ENCODE measurements at places on chromosomes 6 and 20.

DNA sequence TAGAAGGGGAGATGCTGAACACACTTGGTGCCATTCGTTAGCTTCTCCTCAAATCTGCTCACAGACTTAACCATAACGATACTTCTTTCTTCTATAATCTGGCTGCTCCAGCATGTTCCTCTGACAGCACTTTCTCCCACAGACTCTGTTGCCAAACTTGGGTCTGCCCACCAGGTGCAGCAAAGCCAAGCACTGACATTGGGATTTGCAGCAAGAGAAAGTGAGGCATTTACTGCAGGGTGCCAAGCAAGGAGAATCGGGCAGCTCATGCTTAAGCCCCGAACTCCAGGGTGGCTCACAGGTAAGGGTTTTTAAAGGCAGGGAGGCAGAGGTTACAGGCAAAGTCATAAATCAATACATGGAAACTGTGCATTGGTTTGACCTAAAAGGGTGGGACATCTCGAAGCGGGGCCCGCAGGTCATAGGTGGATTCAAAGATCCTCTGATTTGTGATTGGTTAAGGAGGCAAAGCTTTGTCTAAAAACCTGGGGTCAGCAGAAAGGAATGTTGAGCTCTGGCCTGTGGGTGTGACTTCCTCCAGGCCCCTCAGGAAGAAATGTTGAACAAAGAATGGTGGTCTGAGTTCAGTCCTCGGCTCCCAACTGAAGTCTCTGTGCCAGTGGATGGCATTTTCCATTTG lies 25.1 kb upstream of the PNPLA1 start:
- DNase-seq, result no peak

- peak; percentile 68 for DNase-seq
These were observed 78.4 kb downstream of the AHI1 start for GRCh38 chr6:135419162-135419561.

- peak; percentile 66 for DNase-seq
These were observed 52.6 kb downstream of the FIG4 start for GRCh38 chr6:109743739-109744138.

GRCh38 chr20:63536241-63536977 lies 767 bp downstream of the PTK6 start:
- DNase-seq, result peak; percentile 39

DNA sequence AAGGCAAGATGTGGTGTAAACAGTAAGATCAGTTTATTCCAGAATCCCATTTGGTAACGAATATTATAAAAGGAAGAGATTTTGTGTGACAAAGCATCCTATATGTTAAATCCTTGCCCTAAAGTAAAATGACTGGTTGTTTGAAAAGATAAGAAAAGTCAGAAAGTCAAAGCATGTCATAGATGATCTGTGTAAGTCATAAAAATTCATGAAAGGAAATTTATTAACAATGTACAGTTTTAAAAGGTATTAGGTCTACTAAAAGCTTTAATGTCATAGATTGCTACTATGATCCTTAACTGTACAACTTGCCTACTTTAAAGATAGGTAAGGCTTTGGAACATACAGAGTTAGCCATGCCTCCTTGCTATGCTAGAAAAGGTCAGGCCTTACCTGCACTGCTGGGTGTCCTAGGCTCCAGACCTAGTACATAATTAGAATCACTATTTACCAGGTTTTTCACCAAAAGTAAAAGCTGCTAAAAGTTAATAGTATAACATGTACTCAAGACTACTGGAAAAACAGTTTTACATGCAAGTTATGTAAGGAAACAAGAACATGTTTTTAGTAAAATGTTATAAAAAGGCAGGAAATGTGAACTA lies 1090.1 kb upstream of the ADGRB3 start:
- no peak for DNase-seq

DNA sequence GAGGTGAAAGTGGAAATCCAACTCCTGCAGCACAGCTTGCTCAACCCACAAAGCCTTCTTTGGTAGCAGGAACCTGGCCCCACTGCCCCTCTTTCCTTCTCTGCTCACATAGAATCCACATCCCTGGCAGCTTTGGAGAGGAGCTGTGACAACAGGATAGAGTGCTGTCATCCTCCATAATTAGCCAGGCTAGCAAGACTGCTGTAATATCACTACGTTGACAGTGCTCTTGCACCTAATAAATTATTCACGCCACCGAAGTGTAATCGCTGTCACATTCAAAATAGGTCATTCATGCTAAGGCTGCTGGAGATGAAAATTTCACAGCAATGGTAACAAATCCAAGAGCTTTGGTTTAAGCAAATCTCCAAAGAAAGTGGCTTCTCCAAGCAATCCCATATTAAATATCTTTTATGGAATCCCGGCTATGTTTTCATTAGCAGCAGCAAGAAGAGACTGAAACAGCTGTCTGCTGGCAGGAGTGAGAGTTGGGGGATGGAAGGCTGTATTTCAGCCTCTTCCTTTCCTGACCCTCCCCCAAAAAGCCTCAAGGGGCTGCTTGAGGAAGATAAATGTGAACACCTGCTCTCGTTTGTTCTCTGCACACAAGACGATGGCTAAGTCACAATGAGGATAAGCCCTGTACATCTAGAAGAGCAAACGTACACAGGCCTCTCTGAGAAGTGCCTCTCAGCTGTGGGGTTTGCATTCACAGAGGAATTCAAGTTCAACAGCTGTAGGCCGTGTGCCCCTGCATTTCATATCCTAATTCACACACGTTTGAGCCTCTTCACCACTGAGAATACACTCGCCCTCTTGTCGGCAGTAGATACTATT lies 16.5 kb downstream of the RIPOR2 start:
- no peak for DNase-seq

DNA sequence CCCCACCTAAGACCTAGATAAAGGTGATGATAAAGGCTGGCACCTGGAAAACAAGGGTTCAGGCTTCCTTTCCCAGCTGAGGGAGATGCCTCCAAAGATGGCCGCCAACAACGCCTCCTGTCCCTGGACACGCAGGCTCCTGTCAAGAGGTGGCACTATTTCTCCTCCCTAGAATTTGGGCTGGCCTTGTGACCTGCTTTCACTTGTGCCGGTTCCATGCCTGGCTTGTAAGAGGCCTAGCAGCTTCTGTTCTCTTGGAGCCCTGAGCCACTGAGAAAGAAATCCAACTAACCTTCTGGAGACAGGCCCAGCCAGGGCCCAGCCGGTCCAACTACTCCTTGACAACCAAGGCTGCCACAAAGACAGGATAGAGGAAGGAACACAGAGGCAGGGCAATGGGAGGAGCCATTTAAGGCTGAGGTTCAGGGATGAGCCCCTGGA lies 60.2 kb upstream of the RALY start:
- peak; percentile 76 for DNase-seq

GRCh38 chr20:6704132-6704861 lies 63.2 kb upstream of the BMP2 start:
- peak; percentile 64 for DNase-seq

DNA sequence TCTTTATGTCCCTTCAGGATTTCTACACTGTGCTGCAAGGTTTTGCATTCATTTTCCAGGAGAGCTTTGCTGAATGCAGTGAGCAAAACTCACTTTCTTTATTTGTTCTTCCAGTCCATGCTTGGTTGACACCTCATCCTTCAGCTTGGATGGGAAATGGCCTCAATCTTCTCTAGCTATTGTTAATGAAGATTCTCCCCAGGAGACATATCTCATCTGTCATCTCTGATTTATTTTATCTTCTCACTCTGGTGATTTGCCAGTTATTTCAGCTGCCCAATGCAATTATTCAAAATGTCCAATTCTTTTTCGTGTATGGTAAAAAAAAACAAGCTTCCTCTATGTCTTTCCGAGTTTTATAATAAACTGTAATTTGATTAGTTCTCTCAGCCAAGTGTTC lies 77.9 kb upstream of the PAK5 start:
- no peak for DNase-seq

- no peak for DNase-seq
These were observed 2.7 kb downstream of the SLC32A1 start for GRCh38 chr20:38726804-38727606.

GRCh38 chr20:8862092-8862491 lies 206.8 kb upstream of the PLCB4 start:
- DNase-seq, result no peak

DNA sequence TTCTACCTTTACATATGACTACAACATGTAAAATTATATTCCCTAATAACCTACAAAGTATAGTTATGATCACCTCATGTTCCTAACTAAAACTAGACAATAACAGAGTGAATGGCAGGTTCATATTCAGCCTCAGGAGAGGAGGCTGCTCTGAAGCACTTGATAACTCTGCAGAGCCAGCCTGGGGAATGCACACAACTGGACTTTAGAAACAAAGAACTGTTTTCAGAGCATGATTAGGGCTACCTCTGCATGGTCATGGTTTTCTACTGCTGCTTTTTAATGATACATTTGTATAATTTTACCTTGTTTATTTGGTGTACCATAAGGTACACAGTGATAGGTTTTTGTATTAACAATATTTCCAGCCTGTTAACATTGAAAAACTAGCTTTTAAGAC lies 50.3 kb downstream of the TRPC4AP start:
- DNase-seq, result no peak

GRCh38 chr6:57257911-57258541 lies 35.9 kb upstream of the RAB23 start:
- DNase-seq, result peak; percentile 92

- DNase-seq, result peak; percentile 36
These were observed 2.6 kb upstream of the TFAP2C start for GRCh38 chr20:56626367-56627121.

DNA sequence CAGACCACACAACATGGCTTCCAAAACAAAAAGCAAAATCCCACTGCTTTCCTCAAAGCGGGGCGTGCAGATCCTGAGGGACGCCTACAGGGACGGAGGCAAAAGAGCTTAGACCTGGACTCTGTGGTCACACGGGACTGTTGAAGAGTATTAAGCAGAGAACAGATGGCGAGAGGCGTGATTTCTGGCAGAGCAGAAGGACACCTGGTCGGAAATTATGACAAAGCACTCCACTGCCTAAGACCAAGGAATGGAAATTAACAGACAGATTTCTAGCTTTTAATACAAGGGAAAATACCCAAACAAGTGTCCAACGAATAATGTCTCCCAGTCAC lies 15.4 kb downstream of the CST7 start:
- DNase-seq, result no peak

DNA sequence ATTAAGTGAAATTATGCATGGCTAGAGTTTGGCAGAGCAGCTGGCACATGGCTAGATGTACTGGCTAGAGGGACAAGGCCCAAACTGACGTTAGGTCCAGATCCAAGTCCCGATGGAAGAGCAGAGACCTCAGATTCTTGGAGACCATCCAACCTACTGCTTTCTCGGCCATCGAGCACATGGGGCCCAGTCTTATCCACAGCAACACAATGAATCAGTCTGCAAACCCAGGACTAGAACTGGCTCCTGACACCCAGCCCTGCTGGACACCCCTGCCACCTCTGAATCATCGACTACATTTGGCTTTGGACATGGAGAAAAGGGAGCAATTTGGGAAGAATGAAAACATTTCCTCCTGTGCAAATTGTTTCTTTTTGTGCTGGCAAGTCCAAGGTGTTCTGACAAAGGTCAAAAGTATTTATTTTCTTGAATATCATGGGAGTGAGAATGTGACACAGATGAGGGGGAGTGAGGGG lies 23.9 kb upstream of the YWHAB start:
- peak; percentile 91 for DNase-seq

GRCh38 chr20:20063941-20064702 lies 11.8 kb downstream of the CFAP61 start:
- DNase-seq, result peak; percentile 12

- no peak for DNase-seq
These were observed 14.7 kb downstream of the CLDN20 start for GRCh38 chr6:155278319-155279049.

DNA sequence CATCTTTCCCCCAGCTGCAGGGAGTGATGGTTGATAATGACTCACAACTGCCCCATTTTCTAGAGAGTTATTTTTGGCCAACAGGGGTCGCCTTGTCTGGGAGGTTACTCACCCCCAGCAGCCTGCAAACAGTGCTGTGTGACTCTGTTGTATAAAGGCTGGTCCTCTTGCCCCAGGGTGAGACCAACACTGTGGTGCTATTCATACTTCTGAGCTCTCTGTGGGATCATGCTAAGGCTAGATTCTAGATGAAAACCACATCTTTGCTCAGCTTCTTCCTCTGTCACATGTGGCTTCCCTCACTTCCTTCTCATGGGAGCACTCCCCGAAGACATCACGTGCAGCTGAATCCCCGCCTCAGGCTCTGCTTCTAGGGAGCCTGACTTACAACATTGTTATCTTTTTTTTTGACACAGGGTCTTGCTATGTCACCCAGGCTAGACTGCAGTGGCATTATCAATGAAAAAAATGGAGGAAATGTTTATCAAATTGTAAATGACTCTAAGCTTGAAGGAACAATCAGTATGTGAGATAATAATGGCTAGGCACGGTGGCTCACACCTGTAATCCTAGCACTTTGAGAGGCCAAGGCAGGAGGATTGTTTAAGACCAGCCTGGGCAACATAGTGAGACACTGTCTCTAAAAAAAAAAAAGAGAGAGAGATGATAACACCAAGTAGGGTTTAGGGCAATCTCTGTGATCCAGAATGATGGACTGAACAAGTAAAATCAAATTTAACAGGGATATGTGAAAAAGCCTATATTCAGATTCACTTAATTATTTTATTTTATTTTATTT lies 55.7 kb upstream of the SLC23A2 start:
- DNase-seq, result peak; percentile 35

DNA sequence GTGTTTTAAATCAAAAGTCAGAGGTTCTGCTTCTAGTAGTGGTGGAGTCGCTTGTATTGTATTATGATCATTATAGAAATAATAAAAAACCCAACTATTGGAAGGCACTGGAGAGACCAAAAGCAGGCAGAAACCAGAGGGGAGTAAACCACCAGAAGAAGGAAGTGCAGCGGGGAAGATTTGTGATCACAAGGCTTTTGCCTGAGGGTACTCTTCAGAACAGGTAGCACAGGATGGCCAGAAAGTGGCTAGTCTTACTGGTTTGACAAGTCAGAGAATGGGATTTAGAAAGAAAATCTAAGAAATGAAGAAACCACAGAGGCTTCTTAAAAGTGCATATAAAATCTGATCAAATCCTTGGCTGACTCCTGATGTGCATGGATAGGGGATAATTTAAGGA lies 24.0 kb downstream of the MAPK13 start:
- no peak for DNase-seq

GRCh38 chr20:14775778-14776177 lies 438.4 kb upstream of the FLRT3 start:
- peak; percentile 80 for DNase-seq

DNA sequence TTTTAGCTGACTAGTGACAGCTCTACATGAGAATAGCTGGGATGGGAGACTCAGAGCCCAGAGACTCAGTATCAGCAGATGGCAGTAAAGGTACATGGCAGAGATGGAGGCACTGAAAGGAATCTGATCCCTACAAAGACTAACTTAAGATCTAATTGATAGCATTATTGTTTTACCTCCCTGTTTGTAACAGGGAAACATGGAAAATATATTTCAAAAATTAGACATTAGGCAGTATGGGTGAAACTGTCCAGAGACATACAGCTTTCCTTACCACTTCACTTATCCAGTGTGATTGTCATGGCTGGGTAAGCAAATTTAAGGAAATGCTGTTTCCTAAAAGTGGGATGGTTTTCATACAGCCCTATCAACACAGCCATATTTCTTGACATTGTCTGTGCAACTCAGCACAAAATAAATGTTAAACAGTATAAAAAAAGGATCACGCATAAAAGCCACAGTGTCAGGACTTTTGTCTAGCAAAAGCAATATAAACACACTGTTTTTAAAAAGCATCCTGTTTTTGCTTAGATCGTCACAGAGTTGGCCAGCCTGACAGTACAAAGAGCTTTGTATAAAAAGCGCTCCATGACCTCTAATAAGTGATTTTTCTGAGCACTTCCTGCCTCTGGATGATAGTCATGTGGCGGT lies 376.9 kb downstream of the PHF3 start:
- DNase-seq, result peak; percentile 1
